ENCODE measurements at places on chromosomes 1 and 21.

GRCh38 chr1:10814312-10814711 is 17.9 kb upstream of the CASZ1 start:
- DNase-seq, result no peak

DNA sequence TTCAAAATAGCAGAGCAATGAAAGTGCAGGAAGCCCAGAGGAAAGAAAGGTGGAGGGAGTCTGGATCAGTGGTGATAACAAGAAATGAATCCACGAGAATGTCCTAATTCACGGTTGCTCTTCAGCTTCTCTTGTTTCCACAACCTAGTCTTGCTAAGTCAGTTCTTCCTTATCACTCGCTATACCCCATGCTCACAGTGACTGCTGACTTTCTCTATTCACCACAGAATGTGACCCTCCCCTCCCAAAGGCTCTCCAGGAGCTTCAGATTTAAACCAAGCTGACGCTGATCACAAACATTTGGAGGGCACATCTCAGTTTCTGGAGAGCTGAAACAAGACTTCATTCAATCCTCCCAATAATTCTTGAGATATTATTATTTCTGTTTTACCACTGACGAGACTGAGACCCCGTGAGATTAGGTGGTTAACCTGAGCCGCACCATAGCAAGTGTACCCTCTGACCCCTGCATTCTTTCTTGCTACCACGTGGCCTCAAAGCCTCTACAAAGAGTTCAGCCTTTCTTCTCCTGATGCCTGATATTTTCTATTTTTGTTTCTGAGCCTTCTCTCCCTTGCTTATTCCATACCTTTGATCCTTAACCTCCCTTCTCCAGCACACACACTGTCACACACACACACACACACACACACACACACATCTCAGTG is 10.7 kb upstream of the CCN1 start:
- no peak for DNase-seq

GRCh38 chr1:59738152-59738551 is 76.6 kb upstream of the HOOK1 start:
- DNase-seq, result no peak

GRCh38 chr1:43143441-43143888 is 28.6 kb downstream of the EBNA1BP2 start:
- no peak for DNase-seq

DNA sequence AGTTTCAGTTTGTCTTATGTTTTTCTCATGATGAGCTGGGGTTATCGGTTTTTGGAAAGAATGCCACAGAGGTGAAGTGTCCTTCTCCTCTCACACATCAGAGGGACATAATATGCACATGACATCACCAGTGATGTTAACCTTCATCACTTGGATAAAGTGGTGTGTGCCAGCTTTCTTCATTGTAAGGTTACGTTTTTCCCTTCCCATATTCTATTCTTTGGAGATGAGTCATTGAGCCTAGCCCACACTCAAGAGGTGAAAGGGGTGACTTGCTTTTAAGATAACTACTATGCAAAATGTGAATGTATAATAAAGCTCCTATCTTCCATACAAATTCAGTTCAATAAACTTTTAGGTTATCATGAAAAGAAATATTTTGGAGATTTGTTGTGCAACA is 36.7 kb upstream of the MAGI3 start:
- DNase-seq, result no peak

GRCh38 chr1:107782217-107782845 is 182.6 kb downstream of the VAV3 start:
- peak; percentile 48 for DNase-seq

GRCh38 chr1:50985094-50985493 is 15.0 kb downstream of the CDKN2C start:
- peak; percentile 83 for DNase-seq

- no peak for DNase-seq
Observed at GRCh38 chr1:163166886-163167555, 35.7 kb downstream of the RGS5 start.

GRCh38 chr1:27436204-27437159 is 44.1 kb downstream of the GPR3 start:
- DNase-seq, result no peak

GRCh38 chr1:99606306-99606705 is 39.6 kb upstream of the PALMD start:
- no peak for DNase-seq

GRCh38 chr1:36257375-36257767 is 33.1 kb downstream of the THRAP3 start:
- no peak for DNase-seq

- DNase-seq, result no peak
Observed at GRCh38 chr21:46472246-46472645, 13.6 kb downstream of the DIP2A start.

DNA sequence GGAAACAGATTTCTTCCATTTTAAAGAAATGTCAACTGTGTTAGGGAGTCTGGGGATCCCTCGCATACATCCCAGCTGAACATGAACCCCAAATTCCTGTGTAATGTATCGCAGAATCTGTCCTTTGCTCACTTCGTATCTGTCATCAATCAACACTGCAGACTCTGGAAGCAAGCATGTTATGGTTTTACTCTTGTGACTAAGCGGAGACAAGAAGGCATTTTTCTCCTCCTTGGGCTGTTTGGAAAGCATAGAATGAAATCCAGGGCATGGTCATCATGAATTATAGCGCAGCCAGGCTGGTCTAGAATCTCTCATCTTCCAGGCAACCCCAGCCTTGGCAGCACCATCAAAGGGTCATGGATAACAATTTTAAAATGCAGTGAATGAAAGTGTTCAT is 290.2 kb downstream of the KIF26B start:
- no peak for DNase-seq

DNA sequence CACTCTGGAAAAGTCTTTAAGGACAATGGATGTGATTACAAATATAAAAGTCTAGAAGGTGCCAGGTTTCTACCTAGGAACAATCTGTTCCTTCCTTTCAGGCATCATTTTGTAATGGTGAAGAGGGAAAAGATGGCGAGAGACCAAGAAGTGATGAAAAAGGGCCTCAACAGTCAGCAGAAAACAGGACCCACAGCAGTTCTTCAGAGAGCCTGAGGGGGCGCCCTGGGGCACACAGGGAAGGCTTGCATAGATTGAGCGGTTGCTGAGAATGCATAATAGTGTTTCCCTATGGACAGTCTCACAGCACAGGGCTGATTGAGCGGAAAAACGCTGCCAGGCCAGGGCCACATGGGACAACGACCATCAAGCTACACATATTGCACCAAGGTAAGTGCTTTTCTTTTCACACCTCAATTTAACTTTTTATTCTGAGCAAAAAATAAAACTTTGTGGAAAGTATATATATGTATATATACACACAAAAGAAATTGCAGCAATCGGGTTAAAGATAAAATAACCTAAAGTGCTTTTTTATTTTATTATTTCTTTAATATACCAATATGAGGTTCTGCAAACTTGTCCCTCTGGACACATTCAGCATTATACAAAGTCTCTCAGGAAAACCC is 3.1 kb upstream of the YRDC start:
- no peak for DNase-seq

DNA sequence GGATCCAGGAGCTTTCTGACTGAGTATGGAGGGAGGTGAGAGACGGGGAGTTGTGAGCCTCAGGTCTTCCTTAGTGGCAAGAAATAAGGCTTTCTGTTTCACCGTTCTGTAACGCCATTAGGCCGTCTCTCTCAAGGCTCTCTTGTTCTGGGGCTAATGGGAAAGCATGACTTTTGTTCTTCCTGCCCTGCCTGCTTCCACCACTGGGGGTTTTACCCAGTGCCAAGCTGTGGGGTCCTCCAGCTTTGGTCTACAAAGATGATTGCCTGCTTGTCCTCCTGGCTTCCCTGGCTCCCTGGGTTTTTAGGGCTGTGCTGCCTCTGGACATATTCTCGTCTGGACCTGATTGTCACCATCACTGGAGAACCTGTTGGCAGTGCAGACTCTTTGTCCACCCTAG is 74.8 kb upstream of the TINAGL1 start:
- DNase-seq, result no peak

DNA sequence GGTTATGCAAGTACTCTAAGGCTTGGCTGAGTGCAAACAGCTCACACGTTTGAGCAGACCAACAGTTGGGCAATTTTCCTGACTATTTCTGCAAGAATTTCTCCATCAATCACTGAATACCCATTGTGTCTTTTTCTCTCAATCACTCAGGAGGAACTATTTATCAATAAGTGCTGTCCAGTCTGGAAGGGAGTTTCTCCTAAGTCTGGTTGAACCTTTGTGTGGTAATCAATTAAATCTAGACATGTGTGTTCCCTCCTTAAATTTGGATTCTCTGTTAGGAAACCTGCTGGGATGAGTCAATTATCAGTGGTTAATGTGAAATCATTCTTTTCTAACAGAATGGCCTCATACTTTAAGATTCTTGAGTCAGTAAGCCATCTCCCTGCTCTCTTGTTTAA is 6.8 kb upstream of the AADACL3 start:
- DNase-seq, result no peak

DNA sequence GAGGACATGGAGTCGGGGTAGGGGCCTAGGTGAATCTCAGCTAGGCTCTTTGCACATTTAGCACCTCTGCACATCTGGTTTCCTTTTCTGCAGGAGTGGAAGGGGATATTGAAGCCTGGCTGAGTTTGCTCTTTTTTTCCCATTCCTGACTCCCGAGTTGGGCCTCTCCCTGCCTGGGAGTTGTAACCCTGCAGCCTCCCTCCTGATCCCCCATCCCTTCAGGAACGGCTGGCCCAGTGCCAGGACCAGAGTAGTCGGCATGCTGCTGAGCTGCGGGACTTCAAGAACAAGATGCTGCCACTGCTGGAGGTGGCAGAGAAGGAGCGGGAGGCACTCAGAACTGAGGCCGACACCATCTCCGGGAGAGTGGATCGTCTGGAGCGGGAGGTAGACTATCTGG is 836 bp downstream of the OLFML3 start:
- peak; percentile 12 for DNase-seq

- DNase-seq, result no peak
Observed at GRCh38 chr1:245788886-245789285, 634.1 kb downstream of the KIF26B start.

GRCh38 chr1:247043406-247043805 is 35.2 kb downstream of the ZNF670 start:
- DNase-seq, result no peak

DNA sequence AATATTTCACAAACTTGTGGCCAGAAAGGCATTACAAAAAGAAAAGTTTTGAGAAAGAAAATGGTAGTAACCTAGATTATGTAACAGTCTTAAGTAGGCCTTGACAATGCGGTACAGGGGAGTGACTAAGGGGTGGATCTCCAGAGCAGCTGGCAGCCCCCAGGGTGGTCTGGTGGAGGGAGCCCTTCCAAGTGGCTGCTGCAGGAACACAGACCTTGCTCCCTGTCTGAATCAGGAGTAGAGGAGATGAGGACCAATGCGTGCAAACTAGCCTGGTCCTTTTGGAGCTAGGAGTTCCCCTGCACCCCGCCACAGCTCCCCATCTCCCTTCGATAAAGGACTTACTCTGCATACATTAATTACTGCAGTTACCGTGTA is 189.0 kb downstream of the NFIA start:
- DNase-seq, result no peak

DNA sequence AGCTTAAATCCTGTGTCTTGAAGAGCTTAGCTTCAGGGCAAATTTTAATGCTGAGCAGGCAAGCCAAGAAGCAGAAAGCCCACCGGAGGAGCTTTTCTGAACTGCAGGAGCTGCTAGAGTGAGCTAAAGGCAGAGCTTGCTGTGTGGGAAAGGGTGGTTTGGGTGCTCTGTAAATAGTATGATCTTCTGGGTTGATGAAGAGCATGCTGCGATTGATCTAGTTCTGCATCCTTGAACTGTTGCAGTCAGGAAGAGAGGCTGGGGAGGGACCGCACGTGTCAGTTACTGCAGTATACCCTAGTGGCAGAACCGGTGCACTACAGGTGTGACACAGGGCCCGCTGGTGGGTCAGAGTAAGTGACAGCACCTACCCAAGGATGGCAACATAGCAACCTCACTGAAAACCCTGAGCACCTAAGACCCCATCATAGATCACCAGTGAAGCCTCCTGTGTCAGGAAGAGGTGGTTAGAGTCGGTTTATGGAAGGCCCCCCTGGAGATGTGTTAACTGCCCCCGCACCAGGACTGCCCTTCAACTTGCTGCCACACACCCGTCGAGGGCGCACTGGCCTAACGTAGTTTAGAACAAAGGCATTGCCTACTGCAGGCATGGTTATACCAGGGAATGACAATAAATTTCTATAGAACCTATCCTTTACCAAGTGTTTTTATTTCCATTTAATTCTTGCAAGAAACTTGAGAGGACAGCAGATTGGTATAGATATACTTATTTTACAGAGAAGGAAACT is 146.0 kb upstream of the KIAA0040 start:
- no peak for DNase-seq

DNA sequence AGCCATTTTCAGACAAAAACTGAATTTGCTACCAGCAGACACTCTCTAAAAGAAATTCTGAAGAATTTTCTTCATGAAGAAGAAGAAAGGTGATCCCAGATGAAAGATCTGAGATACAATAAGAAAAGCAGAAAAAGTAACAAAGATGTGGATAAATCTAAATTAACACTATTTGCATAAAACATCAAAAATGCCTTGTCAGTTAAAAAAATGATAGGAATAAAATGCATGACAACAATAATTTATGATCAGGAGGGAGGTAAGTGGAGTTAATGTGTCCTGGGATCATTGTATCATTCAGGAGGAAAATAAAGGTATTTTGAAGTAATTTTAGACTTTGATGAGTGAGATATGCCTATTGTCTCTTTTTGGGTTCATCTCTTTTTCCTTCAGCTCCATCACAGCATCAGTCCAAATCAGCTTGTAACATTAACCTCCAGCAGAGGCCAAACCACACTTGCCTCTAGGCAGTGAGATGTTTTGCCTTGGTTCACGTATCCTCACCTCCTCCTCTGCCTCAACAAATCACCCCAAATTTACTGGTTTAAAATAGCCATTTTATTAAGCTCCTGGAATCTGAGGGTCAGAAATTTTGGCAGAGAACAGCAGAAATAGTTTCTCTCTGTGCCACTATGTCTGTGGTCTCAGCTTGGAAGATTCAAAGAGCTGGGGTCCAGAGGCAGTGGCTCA is 76.9 kb upstream of the HIVEP3 start:
- no peak for DNase-seq

Measured in DMS79 (cell line).